Cerebellum (tissue), 4 donors: ENCODE measurements at places on chromosomes 12 and 14. TPM values are rescaled to one million over a fixed set of nuclear protein-coding genes. Genes with fewer than 3 reads are reported as not detected.

OSBPL8 gene
- total RNA-seq: 124 TPM

KITLG gene
- 213 TPM for total RNA-seq

RAB15 gene
- total RNA-seq: 27.3 TPM

CLEC6A gene
- not detected for total RNA-seq

HSPB8 gene
- 1.3 TPM for total RNA-seq

IL22 gene
- total RNA-seq: 0.82 TPM

CLEC4A gene
- total RNA-seq: 0.27 TPM

FAM222A gene
- 8.4 TPM for total RNA-seq

AQP2 gene
- not detected for total RNA-seq

COX14 gene
- total RNA-seq: 15.3 TPM

TPPP2 gene
- total RNA-seq: not detected

RAPGEF3 gene
- 11.9 TPM for total RNA-seq

ANO4 gene
- total RNA-seq: 44.3 TPM

NYNRIN gene
- 31.8 TPM for total RNA-seq

GRCh38 chr12:103503546-103504480 lies 8.0 kb upstream of the C12orf42 start:
- DNase-seq: no peak

- no peak for DNase-seq
Observed at GRCh38 chr12:32423559-32423958, 24.2 kb downstream of the FGD4 start.

DNA sequence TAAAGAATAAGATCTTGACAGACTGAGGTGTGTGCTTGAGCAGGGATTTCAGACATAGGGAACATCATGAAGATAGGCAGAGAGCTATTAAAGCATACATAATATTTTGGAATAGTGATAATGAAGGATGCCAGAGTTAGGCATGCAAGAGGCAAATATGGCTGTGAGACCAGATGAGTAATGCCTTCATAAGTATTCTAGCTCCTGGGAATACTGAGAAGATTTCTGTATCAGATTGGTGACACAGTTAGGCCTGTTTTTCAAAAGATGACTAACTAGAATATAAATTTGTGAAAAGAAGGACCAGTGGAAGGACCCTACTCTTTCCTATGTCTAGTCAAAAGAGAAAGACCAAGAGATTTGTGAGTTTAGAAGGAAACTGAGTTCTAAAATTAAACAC lies 108.8 kb downstream of the TXNDC16 start:
- DNase-seq: no peak

DNA sequence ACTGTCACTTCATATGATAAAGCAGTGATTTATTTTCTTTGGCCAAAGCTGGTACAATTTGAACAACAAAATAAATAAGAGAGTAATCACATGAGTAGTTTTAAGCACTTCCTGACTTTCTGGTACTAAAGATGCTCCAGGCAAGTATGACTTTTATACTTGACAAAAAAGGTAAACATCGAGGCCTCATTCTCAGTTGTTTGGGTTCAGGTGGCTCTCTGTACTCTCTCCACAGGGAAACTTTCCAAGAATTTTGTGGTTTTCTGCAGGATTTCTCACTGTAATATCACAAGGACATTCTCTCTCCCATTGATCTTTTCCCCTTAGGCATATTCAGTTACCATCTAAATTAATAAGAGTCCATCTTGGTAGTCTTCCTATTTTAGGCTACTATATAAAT lies 26.6 kb upstream of the KCNC2 start:
- no peak for DNase-seq

GRCh38 chr14:103393676-103394626 lies 8.7 kb downstream of the MARK3 start:
- peak; percentile 50 for DNase-seq

GRCh38 chr12:112812600-112813406 lies 21.3 kb downstream of the RPH3A start:
- DNase-seq: no peak

DNA sequence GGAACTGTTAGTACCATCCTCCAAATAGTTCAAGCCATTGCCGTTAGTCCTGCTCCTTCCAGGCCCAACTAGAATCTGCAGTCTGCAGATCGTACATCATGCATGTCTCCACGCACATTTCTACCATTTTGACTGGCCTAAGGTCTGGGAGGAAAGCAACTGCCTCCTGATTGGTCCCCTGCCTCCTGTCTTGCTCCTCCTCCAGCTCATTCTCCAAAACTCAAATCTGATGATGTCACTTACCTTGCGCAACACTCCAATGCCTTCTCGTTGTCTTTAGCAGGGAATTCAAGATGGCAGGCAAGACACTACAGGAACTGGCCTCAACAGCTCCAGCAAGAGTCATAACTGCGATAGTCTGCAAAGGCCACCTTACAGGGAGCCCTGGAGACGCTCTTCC lies 9.7 kb upstream of the HCAR1 start:
- DNase-seq: no peak

DNA sequence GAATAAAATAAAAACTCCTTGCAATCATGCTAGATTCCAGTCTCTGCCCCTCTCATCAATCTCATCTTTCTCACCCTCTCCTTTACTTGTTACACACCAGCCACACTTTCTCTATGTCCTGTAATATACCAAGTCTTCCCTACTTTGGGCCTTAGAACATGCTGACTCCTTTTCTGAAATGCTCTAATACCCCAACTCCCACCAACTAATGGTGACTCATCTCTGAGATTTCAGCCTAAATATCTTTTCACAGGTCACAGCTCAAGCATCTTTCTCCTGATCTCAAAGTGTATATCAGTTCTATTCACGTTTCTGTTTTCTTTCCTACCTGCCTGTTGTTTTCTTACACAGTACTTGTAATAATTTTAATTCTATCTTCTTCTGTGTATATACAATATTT lies 378.9 kb upstream of the PRICKLE1 start:
- no peak for DNase-seq

DNA sequence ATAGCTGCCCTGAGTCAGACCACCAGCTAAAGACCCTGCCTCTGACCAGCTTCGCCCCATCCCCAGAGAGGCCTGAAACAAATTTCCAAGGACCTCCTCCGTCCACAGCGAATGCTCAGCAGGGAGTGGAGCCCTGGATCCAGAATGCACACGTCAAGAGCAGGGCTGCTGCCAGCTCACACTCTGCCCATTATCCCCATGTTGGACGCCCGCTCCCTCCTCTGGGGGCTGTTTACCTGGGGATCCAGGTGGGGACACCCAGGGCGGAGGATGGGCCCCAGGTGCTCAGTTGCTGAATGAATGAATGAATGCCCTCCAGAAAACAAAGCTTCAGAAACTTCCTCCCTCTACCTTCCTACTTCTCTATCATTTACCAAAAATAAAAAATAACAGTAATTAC lies 18.1 kb downstream of the BCL11B start:
- no peak for DNase-seq

GRCh38 chr12:87953256-87953860 lies 75.8 kb downstream of the C12orf50 start:
- peak; percentile 15 for DNase-seq

- no peak for DNase-seq
Observed at GRCh38 chr12:93109551-93110203, 180.6 kb upstream of the EEA1 start.

GRCh38 chr12:29709054-29709453 lies 74.7 kb downstream of the TMTC1 start:
- DNase-seq: no peak

DNA sequence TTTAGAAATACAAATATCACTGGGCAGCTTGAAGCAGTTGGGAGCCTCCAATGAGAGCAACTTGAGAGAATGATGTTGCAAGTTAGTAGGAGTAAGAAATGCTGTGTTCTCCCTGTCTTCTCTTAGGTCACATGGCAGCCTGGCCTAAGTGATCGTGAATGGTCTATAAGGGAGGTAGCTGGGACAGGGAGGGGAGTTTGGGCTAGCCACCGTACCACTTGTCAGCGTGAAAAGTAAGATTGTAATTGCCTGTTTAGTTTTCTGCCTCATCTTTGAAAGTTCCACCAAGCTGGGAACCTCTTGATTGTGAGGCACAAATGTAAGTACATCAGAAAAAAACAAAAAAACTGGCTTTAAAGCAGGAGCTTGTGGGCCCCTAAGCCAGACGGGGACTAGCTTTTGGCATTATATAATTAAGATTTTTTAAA lies 36.4 kb downstream of the MDM2 start:
- no peak for DNase-seq

- DNase-seq: peak; percentile 28
Observed at GRCh38 chr14:21241218-21241819, 27.9 kb downstream of the HNRNPC start.

DNA sequence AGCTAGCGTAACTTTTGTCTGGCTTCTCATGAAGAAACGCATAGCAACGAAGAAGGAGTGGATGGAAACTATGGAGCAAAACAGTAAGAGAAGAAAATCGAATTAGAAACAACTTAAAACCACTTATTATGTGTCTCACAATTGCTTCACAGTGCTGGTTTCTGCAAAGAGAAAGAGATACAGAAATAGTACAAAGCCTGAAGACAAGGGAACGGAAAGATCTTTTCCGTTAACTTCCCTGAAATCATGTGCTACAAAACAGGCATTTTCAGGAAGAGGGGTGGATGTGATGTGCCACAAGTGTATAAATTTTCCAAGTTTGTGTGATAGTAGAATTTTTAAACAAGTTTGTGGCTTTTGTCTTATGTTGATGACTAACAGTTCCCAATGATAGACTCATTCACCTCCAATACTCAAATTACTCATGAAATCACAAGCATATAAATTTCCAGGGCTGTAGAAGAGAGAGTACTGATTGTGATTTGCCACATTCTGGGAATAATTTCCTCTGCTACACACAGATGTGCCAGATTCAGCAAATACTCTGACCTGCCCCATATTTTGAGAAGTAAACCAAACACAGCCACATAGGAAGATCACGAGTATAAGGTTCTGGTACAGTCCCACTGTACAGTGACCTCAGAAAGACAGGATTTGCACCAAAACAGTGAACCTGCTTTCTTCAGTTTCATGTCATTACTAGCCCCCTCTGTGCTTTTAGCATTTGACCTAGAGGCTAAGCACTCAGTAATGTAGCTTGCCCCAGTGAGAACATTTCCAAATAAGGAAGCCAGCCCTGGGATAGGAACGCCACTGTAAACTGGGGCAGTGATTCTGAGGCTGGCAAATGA lies 41.4 kb upstream of the PPFIA2 start:
- no peak for DNase-seq

DNA sequence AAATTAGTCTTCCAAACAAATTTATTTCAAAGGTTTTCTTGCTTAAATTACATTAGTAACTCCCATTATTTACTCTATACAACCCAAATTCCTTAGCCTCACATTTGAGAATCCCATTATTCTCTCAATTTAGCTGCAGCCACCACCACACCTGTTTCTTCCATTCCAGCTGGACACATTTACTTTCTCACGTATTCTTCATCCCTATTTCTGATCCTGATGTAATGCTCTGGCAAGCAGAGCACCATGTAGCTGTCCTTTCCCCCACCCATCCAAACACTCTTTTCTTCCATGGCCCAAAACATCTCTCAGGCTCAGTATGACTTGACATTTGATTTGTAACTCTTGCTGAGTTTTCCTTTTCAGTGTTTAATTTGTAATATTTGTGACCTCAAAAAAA lies 240.2 kb upstream of the CLEC14A start:
- no peak for DNase-seq

DNA sequence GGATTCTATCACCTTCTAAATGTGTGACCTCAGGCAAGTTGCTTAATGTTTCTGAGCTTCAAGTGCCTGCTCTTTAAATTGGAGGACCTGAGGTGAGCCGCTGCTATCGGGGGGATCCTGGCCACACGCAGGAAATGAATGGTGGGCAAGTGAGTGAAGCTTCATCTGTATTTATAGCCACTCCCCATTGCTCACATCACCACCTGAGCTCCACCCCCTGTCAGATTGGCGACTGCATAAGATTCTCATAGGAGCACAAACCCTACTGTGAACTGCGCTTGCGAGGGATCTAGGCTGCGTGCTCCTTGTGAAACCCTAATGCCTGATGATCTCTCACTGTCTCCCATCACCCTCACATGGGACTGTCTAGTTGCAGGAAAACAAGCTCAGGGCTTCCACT lies 158.6 kb upstream of the CCND2 start:
- DNase-seq: no peak

DNA sequence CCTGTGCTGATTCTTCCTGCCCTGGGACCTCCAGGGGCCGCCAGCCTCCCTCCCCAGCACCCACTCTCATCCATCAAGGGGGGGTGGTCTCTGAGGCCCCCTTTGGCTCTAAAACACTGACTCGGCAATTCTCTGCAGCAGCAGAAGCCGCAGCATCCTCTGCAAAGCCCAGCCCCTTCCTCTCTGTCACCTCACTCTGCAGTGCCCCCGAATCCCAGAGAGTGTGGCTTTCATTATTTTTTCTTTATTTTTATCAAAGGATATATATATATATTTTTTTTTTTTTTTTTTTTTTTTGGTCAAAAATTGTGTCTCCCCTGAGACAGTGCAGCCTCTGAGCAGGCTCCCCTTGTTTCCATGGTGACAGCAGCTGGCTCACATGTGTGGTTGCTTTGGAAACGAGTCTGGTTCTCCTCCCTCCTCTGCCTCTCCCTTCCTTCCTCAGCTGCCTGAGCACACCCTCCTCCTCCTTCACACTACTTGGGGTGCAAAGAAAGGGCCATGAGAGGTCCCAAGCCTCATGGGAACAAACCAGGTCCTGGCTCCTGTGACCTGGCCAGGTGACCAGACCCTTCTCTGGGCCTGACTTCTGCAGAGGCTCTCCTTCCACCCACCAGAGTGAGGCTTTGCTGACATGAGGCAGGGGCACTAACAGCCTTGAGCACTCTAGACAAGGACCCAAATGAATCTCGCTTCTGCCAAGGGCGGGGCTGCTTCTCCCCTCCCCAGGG lies 100.5 kb downstream of the LRRC74A start:
- DNase-seq: no peak

DNA sequence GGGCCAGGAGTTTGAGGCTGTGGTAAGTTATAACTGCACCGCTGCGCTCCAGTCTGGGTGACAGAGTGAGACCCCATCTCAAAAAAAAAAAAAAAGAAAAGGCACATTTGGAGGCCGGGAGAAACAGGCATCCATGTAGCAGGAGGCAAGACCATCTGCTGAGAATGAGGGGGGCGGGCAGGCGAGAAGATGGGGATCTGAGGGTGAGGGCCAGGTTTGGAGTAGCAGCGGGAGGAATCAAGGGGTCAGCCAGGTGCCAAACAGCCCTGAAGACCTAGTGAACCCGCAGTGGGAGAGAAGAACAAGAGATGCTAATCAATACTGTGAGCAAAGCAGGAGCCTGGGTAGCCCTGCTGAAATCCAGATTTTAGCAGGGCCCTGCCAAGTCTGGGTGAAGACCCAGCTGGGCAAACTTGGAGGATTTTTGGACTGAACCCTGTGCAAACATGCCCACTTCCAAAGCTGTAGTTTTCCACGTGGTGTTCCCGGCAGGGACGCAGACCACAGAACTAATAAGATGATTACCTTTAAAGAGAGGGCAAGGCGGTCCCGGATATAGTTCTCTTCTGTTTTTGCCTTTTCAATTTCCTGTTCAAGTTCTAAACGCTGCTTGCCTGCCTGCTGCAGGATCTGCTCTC lies 61.0 kb downstream of the NIN start:
- no peak for DNase-seq
